NCI-H510A (cell line): ENCODE measurements at places on chromosomes 1 and 21.

DNA sequence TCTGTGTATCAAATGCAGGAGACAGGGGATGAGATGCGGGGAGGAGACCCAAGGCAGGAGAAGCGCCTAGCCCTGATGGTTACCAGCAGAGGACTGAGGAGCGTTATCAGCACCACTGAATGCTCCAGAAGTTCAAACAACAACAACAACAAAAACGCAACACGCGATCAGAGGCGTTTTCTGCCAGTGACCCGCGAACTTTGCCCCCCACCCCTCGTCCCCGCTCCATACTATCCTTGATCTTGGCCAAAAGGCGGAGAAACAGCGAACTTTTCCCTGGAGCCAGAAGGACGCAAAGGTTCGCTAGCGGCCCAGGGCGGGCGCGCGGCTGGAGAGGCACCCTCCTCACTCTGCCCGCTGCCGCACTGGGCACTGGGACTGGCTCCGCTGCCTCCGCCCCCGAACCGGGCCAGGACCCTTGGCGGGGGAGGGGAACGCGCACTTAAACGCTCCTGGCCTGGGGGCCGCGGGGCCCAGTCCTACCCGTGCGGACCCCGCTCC, 699 bp downstream of the ECHDC2 start:
- no peak for DNase-seq

DNA sequence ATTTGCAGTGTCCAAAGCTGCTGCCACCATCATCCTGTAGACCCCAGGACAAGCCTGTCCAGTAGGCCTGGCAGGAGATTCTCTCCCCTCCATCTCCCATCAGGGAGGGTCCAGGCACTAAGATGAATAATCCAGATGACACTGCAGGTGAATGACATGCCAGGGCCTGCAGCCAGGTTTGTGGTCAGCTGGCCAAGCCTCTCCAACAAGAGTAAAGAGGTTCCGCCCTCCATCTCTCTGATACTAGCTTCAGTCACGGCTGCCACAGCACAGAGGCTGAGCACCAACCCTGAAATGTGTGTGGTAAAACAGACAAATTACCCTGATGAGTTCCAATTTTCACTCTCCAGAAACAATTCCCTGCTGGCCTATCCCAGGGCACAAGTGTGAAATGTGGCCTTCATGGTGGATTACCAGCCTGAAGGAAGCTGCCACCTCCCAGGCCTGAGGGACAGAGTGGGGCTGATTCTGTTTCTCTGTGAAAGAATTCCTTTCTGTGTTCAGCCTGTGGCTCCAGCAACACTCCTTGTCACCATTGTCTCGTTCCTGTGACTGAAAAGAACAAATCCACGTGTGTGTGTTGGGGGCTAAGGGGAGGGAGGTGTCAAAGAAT, 19.9 kb upstream of the LHX4 start:
- peak; percentile 19 for DNase-seq

GRCh38 chr1:202852163-202852904, 36.6 kb downstream of the RABIF start:
- DNase-seq, result no peak

DNA sequence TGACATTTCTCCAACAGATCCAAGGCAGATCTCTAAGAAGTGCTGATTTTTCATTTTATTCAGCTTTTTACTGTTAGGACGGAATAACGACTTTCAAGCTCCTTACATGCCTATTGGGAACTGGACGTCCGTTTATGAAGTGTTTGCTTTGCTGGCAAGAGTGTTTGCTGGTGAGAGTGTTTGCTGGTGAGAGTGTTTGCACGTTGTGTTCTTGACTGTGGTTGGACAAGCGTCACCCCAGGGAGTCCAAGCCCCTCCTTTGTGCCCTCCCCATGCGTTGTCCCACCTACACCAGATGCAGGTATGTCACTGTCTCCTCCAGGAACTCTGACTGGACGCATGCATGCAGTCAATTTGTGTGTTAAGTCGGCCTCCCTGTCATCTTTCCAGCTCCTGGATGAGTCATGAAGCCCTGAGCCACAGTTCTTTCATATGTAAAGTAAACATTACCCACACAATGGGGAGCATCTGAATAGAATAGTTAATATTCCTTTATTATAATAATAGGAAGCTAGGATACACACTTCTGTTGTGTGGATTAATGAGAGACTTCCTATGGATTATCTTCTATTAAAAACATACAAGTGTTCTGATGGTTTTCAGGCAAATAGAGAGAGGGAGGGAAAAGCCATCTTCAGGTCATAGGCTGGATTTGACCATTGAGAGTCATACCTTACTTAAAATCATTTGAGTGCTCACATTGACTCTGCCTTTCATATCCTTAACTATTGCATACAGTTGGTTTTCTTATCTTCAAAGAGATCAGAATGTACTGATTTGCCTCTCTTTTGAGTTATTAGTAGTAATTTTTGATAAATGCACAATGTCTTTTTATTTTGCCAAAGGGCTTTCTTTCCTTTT, 119.2 kb downstream of the GALNT2 start:
- DNase-seq, result peak; percentile 95

DNA sequence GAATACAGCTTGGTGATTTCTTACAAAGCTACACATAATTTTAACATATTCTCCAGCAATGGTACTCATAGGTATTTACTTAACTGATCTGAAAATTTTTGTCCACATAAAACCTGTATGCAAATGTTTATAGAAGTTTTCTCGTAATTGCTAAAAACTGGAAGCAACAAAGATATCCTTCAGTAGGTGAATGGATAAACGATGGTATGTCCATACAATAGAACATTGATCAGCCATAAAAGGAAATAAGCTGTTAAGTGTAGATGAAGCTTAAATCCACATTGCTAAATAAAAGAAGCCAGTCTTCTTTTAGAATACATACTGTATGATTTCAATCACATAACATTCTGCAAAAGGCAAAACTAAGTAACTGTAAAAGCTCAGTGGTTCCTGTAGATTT, 224.8 kb upstream of the DPYD start:
- DNase-seq, result no peak

DNA sequence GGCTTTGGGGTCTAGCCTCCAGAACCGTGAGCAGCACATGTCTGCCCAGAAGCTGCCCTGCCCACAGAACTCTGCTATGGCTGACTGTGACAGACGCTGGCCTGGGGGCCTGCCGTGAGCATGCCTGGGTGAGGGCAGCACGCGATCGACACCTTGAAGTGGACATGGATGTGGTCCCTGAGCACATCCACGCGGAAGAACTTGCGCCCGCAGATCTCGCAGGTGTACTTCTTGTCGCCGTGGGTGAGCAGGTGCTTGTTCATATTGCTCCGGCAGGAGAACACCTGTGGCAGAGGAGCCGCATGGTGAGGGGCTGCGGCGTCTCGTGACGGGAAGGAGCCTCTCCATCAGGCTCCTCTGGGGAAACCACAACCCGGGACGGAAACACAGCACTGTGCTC, 56.0 kb downstream of the PRDM15 start:
- no peak for DNase-seq

DNA sequence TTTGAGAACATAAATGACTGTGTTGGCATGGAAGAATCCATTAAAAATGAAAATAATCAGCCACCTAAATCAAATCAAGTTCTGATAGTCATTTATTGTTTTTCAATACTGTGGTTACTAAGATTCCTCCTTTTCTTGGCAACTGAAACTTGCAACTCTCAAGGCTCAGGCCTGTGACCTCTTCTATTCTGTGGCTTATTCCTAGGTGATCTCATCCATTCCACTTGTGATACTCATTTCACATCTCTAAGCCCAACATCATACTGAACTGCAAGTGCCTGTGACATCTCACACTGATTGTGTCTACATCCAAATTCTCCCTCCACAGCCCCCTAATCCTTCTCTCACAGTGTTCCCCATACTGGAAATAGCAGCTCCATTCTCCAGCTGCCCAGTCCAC, 4.8 kb upstream of the ST6GALNAC5 start:
- no peak for DNase-seq

- no peak for DNase-seq
Measured at GRCh38 chr1:91680556-91681155, 180.0 kb downstream of the CDC7 start.

- DNase-seq, result peak; percentile 8
Measured at GRCh38 chr1:114033216-114033706, 54.0 kb downstream of the OLFML3 start.
